Kidney epithelial cell (primary cell): ENCODE measurements at places on chromosomes 12 and 14. TPM values are rescaled to one million over a fixed set of nuclear protein-coding genes. Genes with fewer than 3 reads are reported as not detected.
A peak's percentile ranks its signal among the peaks of the same experiment; 100 is the strongest.

DNA sequence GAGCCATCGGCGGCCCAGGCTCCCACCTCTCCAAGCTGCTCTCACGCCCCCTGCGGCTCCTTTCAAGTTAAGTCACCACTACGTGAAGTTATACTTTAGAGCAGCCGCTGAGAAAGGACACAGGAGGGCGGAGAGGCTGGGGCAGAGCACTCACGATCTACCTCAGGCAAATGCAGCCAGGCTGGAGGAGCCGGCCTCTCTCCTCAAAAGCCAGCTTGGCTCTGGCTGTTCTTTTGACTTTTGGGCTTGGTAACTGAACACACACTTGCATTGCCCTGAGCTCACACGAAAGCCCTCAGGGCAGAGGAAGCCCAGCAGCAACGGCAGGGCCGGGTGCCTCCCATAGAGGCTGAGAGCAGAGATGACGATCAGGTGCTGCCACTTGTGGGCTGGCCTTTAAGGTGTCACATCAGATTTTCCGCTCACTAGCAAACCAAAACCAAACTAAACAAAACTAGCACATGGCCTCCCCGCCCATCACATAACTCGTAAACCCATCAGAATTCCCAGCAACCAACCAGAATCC lies 75.2 kb downstream of the PITPNM2 start:
- no peak for DNase-seq

GRCh38 chr12:75852956-75853355 lies 178.6 kb downstream of the PHLDA1 start:
- no peak for DNase-seq

PRICKLE1 gene
- 8.0 and 8.1 TPM in 2 replicates for total RNA-seq

- DNase-seq: no peak
These were observed 307.2 kb downstream of the CACNA1C start for GRCh38 chr12:2359725-2360629.

DNA sequence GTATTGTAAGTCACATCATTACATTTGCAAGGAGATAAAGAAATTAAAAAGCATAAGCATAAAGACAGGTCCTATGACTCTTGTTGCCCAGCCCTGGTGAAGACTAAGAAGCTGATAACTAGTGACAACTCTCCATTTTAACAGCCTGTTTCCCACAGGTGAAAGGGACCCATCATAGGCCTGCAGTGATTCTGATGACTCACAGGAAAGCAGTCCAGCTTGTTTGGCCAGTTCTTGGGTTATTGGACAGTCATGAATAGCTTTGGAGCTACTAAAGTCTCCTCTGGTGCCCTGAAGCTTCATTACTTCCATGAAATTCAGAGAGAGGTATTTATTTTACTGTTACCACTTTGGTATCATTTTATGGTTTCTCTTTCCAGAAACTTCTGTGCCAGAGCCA lies 55.5 kb upstream of the DYRK2 start:
- peak; percentile 21 for DNase-seq

GRCh38 chr12:44904321-44904720 lies 28.2 kb upstream of the NELL2 start:
- no peak for DNase-seq

DNA sequence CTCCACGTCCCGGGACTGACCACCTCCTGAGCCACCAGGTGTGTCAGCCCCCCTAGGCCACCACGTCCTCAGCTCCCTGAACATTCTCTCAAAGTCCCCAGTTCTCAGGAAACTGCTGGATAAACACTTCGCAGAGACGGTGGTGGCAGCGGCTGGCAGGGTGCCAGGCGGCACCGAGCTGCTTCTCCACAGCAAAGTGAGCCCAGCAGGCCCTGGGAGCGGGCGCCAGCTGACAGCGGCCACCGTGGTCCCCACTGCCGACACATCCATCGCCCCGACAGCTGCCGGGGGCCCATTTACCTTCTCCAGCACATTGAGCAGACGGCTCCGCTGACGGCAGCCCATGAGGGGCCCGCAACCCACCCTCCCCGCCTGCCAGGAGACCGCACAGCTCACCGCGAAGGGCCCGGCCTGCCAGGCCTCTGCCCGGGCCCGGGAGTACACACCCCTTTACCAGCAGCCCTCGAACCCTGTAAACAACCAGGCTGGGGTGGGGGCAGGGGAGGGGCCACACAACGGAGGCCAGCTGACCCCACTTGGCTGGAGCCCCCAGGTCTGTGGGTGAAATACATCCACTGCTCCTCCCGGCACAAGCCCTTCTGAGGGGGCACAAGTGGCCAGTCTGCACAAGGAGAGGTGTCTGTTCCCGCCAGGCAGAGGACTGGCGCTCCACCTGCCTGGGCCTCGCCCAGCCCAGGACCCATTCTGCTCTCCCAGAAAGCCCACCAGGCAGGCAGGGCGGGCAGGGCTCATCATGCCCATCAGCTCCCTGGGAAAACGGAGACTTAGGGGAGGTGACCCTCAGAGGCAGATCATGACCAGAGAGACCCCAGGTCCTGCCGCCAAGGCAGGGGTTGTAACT lies 10.5 kb downstream of the AKT1 start:
- no peak for DNase-seq

DNA sequence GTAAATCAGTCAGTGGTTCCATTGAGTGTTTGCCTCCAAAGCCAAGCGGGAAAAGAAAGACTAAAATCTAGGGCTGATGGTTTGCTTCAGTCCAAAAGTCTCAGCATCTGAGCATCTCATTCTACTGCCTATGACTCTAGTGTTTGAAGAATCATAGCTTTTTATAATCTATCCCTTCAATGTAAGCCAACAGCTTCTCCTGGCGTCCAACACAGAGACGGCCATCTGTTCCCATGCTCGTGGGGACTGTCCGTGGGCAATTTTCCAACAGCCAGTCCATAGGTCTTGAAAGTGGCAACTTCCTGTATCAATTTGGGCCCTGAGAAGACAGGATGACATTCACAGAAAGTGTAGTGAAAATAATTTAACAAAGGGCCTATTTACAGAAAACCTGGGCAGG lies 544.4 kb upstream of the TMEM132C start:
- no peak for DNase-seq

GRCh38 chr14:55426891-55427290 lies 13.5 kb downstream of the TBPL2 start:
- no peak for DNase-seq

GRCh38 chr14:34906287-34906686 lies 31.1 kb upstream of the BAZ1A start:
- DNase-seq: no peak

DNA sequence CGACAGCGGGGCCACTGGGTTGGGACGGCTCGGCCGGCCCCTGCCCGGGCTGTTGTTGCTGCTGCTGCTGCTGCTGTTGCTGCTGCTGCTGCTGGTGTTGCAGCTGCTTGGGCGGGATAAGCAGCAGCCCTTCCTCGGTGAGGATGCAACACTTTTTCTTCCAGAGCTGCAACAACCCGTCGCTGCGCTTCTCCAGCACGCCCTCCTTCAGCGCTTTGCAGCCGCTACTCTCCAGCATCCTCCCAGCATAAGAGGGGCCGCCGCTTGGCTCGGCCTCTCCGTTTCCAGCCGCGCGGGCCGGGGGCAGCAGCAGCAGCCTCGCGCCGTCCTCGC lies 529 bp downstream of the PHLDA1 start:
- DNase-seq: no peak

PIWIL1 gene
- 0.08 and 0.27 TPM in 2 replicates for total RNA-seq

SYCP3 gene
- 0.07 TPM in 1 of 2 replicates, not detected in the other for total RNA-seq

CMA1 gene
- not detected in 2 replicates for total RNA-seq

GRCh38 chr12:67299526-67299925 lies 30.4 kb downstream of the CAND1 start:
- DNase-seq: no peak

DNA sequence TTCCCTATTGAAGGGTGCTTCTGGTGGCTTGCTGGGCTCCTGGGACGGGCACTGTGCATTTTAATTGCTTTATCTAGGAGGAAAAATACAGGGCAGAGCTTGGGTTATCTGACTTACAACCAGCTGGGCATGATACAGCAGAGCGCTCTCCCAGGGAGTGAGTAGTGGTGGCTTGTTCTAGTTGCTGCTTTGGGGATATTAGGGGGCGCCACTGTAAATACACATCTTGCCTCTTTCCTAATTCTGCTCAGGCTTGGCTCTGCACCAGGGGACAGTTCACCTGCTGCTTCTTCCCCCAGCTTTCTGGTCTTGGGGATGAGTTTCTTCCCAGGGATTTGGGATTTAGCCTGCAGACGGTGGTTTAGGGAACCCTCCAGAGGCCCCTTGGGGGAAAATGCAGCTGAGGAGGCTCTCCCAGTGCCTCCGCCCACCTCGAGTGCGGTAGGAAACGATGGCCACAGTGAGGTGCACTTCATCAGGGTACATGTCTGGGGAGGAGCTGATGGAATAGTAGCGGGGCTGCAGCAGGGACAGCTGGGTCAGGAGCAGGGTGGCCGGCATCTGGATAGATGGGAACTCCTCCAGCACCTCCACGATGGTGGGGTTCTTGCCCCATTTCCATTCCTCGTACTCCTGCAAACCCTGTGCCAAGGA lies 36.9 kb upstream of the FBXO21 start:
- DNase-seq: no peak

DNA sequence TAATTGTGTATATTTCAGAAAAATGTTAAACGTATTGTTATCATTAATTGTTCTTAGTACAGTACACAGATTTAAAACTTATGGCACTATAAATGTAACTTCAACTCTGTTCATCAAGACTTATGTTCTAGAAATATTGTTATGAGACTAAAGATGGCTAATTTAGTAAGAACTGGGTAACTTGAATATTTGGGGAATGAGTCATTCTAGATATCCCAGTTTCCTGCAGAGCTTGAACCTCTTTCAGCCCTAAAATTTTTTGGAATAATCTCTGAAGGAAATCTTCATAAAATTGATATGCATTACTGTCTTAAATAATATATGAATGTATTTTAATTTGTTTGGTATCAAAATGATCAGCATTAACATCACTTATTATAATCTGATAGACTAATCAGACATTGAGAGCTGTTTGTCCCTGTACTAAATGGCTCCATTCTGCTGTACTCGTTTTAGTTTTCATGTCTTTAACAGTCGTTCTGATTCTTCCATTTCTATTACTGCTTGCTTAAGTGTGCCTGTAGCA lies 87.1 kb downstream of the VEZT start:
- no peak for DNase-seq

DNA sequence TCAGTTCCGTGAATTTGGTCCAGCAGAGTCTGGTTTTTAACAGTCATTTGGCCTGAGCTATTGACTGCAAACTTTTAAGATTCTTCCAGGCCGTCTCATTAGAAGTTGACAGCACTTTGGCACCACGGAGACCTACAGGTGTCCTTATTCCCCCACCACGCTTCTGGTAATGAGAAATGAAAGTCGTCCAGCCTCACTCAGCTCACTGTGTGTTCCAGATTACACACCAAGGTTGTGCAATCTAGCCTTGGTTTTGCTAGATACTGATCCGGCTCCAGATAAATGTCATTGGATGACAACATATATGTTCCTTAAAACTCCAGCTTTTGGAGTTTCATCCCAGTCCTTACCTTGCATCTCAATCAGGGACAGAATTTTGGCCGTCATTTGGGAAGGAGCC lies 210.4 kb downstream of the CHST11 start:
- DNase-seq: no peak

- DNase-seq: no peak
These were observed 302.1 kb downstream of the MED13L start for GRCh38 chr12:115975411-115975810.

GRCh38 chr12:6082613-6083012 lies 41.9 kb downstream of the VWF start:
- no peak for DNase-seq

DNA sequence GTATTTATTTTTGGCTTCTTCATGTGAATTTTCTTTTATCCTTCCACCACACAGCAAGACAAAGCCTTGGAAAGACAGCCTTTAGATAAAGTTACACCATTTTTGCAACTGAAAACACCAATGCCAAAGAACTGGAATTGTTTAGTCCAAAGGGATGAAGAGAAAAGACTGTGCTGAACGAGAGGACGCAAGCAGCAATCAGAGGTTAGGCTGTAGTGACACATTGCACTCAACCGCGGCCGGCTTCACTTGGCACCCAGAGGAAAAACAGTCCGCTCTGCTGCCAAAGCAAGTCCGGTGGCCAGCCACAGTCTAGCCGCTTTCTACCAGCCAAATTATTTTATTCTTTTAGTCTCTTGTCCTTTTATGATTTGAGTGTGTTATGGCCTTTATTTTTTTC lies 49.1 kb upstream of the KCNJ8 start:
- DNase-seq: no peak

GRCh38 chr14:22794551-22794951 lies 20.7 kb downstream of the SLC7A7 start:
- DNase-seq: no peak

DNA sequence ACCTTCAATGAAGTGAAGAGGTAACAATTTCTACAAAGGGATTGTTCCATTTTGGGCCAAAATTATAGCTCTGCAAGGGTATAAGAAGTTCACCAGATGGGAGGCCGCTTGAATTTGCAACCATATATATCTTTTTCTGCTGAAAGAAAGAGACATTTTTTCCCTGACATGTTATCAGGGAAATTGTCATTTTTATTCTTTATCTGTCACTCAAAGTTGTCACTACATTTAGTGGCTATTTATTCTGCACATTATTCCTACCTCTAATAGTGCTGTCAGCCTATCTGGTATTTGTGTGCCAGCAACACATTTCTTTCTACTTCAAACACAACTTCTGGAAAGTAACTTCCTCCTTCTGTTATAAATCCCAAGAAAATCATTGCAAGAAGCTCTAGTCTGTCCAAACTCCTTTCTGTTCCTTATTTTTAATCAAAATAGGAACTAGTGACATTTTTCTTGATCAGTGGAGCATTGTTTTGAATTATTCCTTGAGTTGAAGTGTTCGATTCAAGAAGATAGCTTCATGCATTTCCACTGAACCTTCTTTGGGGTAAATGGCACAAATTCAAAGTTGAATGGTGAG lies 137.9 kb upstream of the ATP2B1 start:
- DNase-seq: no peak

DNA sequence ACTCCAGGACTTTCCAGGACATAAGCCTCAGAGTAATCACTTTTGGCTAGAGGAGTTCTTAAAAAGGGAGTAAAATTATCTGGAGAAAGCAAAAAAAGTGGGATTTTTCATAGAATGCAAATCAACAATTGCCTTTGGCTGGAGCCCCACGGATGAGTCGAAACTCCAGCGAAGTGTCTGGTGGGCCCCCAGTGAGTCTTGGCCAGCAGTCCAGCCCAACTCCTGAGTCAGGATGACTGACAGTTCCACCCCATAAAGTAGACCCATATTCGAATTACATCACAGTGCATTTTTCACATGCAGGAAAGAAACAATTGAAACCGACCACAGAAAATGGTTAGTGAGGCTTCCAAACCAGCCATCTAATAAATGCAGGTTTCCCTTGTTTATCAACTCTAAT lies 265.7 kb downstream of the BCL11B start:
- peak; percentile 16 for DNase-seq

STAB2 gene
- not detected in 2 replicates for total RNA-seq

GRCh38 chr14:59482541-59483331 lies 1.5 kb downstream of the L3HYPDH start:
- peak; percentile 91 for DNase-seq

B4GALNT3 gene
- total RNA-seq: 5.1 and 6.8 TPM in 2 replicates

FBLN5 gene
- total RNA-seq: 4.8 and 6.0 TPM in 2 replicates

CIROP gene
- total RNA-seq: not detected in 2 replicates

GLT8D2 gene
- 1.1 and 1.8 TPM in 2 replicates for total RNA-seq
